ENCODE measurements at places on chromosomes 1 and 21.
A peak's percentile ranks its signal among the peaks of the same experiment; 100 is the strongest.

DNA sequence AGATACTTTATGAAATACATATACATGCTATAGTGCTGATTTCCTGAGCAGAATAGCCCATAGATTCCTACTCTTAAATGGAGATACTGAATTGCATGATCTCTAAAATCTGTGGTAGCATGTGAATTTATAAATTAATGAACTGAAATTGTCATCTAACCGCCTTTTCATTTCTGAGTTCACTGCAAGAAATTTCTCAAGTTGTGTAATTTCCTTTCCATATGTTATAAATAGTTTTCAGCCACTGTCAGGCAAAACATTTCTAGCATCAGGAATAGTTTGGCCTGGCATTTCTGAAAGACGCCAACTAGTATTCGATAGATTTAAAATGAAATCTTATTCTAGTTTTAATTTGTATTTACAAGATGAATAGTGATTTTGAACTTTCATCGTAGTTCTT, 310.1 kb downstream of the USH2A start:
- no peak for DNase-seq

DNA sequence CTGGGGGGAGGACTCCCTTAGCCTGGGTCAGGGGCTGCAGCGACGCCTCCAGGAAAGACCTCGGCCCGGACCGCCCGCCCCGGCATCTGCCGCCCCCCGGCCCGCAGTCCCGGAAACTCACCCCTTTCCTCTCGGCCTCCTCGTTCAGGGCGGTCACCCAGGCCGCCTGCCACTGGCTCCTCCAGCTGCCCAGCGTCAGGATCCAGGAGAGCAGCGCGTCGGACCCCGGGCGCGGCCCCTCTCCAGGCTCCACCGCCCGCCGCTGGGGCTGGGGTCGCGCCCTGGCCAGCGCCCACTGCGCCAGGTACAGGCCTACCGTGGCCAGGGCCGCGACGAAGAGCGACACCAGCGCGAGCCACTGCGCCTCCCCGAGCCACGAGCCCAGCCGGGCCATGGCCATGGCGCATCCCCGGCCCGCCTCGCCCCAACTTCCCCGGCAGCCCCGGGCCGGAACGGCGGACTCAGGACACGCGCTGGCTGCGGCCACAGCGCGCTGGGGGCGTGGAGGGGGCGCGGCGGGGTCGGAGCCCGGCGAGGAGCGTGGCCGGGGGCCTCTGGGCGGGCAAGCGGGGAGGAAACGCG, 478 bp downstream of the C2CD2 start:
- no peak for DNase-seq

- no peak for DNase-seq
Observed at GRCh38 chr1:247347477-247348222, 16.0 kb upstream of the ZNF496 start.

DNA sequence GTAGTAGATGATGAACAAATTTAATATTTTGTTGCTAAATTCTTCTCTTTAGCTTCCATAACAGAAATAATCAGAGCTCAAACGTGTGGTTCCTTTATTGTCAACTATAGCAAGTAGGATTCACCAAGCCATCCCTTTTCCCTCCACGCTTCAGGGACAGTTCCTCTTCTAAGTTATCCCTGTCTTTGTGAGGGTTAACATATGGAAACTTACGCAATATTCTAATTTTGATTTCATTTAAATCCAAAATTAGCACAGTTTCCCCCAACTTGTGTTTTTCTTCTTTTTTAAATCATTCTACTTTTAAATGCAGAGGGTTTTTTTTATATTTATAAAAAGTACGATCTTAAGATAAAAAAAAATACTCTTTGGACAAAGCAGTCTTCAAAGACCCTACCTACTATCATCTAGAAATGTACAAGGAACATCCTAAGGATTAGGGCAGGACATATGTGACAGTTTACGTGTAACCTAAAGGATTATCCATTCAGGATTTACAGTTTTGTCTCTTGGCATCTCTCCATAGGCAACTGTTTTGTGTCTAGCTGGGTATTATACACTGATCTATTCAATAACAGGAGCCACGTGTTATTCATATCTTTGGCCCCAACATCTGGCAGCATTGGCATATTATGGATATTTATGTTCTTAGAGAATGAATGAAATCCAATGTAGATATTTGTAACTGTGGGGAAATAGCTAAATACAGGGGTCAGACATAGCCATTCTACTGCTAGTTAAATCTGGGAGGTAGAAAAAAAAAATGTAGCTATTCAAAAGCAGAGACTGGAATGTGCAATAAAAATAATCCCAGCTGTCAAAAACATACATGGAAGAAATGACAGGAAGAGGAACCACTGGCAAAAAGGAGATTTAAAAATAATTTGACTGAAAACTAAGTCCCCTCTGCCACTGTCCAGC, 272.9 kb downstream of the NEGR1 start:
- DNase-seq: no peak

DNA sequence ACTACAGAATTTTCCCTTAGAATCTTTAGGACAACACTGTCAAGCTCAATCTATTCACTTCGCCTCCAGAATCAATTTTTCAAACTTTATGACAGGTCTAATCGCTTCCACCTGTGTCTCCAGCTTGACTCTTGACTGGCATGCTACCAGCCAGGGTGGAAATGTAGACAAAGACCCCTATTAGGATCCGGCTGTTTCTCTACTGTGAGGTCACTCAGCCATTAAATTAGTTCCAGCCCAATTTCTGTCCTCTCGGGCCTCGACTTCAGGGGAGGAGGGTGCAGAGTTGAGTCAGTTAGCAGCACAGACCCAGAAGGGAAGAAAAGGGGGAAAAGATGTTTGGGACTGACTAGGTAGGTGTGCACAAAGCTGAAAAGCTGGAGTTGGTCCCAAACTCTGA, 78.5 kb downstream of the HLCS start:
- DNase-seq: peak; percentile 86

DNA sequence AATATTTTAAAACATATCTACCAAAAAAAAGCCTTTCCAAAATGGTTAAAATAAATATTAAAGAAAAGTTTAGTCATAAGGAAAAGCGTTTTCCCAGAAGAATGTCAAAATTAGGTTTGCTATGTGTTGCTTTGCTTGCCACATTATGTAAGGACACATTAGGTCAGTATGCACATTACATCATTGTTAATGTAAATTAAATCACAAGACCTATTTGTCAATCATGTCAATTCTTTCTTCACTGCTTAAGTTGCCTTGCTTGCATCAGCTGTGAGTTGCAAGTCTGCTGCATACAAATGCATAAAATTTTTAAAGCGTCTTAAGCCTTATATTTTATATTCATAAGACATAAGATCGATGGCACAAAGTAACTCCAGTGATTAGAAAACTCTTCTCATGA, 448.9 kb downstream of the PCP4 start:
- DNase-seq: no peak

GRCh38 chr1:173555651-173556305, 47.1 kb downstream of the SLC9C2 start:
- no peak for DNase-seq

GRCh38 chr21:46062471-46063211, 35.3 kb upstream of the COL6A2 start:
- no peak for DNase-seq

DNA sequence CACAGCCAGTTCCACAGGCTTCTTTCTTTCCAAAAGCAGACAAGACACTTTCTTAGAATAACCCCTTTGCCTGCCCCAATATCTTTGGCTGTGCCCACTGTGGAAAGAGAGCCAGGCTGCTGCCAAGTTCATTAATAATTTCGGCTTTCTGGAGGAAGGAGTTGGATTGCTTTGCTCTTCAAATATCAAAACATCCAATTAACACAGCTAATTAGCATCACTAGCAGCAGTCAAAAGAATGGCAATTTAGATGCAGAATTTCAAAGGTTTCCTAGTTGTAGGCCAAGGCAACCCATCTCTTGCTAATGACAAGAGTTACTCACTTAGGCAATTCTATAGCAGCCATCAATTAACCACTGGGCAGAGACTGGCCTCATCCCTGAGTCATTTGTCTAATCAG, 91.0 kb upstream of the SPATA6 start:
- no peak for DNase-seq

DNA sequence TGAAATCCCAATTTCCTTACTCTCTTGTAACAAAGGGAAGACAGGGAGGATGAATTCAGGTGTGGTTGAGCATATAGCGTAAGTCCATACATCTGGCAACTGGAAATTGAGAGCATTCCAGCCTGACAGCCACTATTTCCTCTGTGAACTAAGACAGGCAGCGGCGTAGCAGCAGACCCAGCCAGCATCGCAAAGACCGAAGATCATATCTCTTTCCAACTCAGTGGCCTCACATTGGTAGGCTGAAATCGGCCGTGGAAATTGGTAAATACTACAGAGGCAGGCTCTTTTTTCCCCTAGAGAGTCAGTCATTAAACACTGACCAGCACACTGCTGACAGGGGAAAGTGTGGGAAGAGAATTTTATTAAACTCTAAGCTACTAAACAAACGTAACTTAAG, 43.4 kb downstream of the TARBP1 start:
- no peak for DNase-seq

DNA sequence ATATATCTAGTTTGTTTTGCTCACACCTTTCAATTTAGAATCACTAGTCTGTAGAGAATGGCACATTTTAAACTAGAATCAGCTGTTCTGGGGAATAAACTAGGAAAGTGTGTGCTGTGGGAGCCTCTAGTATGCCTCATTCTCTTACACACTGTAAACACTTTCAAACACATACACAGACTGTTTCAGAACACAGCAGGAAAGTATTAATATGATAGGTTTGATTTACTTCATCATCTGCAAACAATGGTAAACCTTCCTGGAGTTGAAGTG, 67.1 kb upstream of the ABCG1 start:
- no peak for DNase-seq

DNA sequence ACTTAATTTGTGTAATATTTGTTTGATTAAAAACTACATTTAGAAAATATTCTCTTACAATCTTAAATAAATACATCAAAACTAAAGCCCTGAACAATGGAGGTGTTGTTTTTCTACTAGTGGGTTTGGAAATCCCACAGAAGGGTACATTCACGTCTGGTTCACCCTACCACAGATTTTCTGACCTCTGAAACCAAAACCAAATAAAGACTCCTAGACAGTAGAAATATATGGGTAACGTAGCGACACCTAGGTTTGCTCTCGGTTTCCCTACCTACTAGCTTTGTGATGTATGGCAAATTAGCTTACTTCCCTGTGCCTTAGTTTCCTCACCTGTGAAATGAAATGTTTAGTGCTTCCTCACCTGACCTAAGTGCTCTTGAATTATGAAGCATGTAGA, 312.6 kb downstream of the DPYD start:
- DNase-seq: no peak

DNA sequence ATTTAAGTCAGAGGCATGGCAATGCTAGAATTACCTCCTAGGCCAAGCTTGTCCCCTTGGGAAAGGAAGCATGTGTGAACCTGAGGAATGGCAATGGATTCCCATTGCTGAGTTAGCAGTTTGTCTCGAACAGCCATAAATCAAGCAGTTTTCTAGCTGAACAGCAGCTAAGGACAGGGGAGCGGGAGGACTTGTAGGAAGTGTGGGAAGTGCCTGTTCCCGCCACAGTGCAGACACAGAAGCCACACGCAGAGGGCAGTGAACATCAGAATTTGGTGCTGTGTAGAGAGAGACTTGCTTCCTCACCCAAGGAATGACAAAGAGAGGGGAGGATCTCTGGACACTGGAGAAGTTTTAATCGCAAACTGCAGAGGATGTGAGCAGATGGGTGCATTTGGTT, 3.8 kb downstream of the PHGDH start:
- no peak for DNase-seq

DNA sequence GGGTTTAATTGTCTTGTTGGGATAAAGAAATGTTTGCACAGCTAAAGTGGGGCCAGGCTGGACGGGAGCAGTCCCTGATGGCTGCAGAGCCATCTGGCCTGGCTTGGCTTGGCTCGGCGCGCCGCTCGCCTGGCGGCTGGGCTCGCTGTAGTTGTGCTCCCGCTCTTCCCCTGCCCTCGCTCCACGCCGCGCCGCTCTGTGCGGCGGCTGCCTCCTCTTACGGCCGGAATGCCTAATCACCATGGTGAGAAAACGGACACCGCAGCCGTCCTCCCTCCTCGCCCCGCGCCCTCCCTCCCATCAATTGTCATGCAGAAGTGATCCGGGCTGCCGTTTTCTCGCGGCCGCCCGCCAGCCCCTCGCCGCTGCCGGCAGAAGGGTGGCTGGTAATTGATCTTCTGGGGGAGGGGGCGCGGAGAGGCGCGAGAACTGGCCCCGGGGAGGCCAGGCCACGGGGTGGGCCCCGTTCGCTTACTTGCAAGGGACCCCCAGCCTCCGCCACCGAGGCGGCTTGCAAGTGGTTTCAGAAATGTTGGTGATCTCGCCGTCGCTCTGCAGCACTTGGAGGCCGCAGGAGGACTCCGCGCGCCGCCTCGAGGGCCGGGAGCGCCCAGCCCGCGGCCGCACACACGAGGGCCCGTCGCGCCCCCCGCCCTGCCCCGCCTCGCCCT, 12.4 kb downstream of the RNF220 start:
- no peak for DNase-seq

DNA sequence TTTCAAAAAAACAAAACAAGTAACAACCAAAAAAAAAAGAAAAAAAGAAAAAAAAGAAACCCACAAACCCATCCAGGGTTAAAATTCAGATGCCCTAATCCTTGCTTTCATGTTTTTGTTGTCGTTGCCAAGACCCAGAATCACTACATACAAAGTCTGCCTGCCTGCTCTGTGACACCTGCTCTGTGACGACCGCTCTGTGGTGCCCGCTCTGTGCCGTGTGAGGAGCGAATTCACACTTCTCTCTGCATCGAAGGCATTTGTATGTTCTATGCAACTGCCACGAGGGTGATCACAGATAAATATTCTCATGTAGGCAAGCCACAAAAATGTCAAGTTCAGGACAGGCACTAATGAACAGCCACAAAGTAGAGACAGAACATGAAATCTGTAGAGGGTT, 178.6 kb downstream of the SLC45A1 start:
- DNase-seq: no peak

GRCh38 chr21:33755354-33755753, 113.1 kb downstream of the ITSN1 start:
- DNase-seq: no peak

DNA sequence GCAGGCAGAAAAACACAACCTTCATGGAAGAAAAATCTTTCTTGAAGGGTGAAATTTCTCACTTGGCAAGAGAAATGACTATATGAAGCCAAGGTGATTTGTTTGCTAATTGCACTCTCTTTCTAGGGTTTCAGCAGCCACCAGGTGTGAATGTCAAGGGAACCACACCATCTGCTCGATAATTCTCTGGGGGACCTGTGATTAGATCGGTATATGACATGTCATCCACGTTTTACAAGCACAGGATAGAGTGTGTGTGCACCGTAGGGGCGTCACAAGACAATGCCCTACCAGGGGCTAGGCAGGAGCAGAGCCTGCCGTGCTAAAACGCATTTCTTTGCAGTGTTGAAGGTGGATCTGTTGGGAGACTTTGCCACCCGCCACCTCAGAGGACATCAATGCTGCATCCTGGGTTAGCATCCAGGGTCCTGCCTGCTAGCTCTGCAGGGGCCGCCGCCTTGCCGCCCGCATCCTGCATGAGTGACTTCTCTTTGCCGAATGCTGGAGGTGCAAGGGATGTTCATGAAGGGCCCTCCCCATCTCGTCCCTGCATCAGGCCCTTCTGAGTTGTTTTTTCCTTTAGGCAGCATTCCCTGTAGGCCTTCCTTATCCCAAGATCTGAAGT, 37.8 kb upstream of the CCSAP start:
- no peak for DNase-seq

GRCh38 chr1:174160109-174160473, 771 bp downstream of the RABGAP1L start:
- no peak for DNase-seq

Measured in NCI-H1417 treated with DMSO at 0.1 percent for 48 hours (cell line).